BJ (cell line): ENCODE measurements at places on chromosomes 2 and 18. TPM values are rescaled to one million over a fixed set of nuclear protein-coding genes. Genes with fewer than 3 reads are reported as not detected.

- DNase-seq, result peak; percentile 6
These were observed 39.8 kb upstream of the ADCYAP1 start for GRCh38 chr18:864872-865273.

DNA sequence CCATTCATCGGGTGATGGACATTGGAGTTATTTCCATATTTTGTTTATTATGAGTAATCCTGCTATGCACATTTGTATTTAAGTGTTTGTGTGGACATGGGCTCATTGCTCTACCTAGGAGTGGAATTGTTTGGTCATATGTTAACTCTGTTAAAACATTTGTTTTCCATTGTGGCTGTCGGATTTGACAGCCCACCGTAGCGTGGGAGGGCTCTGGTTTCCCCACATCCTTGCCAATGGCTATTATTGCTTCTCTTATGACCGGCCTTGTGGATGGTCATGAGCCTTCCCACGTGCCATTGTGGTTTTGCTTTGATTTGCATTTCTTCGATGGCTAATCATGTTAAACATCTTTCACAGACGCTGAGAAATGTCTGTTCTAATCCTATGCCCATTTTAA lies 92.0 kb downstream of the ZNF236 start:
- no peak for DNase-seq

DNA sequence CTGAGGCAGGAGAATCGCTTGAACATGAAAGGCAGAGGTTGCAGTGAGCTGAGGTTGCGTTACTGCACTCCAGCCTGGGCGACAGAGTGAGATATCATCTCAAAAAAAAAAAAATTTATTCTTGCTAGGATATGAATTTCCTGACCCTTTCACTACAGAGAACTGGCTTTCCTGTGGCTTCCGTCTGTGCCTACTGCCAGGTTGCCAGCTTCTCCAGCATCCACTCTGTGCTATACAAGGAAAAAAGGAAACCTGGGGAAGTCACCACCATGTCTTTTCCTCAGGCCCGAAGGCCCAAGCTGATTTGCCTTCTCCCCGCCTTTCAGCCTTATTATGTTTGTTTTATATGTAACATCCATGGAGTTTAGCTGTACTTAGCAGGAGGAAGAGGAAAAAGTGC lies 122.0 kb upstream of the REV1 start:
- no peak for DNase-seq

GRCh38 chr18:21538230-21538629 lies 62.3 kb downstream of the ESCO1 start:
- no peak for DNase-seq

GRCh38 chr2:219727771-219728429 lies 100.5 kb downstream of the SLC4A3 start:
- no peak for DNase-seq

GRCh38 chr2:5594249-5594695 lies 97.9 kb upstream of the SOX11 start:
- no peak for DNase-seq

UXS1 gene
- 39.9 and 46.3 TPM in 2 replicates for polyA plus RNA-seq

GALNT3 gene
- polyA plus RNA-seq, result 2.4 and 5.4 TPM in 2 replicates
